Foreskin fibroblast (primary cell): ENCODE measurements at places on chromosomes 3 and 15.

- DNase-seq = peak; percentile 80
Measured at GRCh38 chr3:152121270-152121636, 147.5 kb upstream of the MBNL1 start.

- DNase-seq = no peak
Measured at GRCh38 chr15:72796210-72796514, 12.6 kb upstream of the ADPGK start.

DNA sequence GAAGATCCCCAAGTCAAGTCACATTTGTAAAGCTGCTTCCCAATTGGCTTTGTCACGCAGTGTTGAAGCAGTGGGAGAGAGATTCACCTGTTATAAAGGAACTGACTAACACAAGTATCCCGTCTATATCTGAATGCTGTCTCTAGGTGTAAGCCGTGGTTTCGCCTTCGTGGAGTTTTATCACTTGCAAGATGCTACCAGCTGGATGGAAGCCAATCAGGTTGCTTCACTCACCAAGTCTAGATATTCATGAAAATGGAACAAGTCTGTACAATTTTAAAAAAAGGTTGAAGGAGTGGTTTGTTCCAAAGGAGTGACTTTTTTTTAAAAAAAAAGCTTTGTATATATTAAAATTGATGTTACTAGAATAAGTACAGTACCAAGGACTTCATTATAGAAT is 11.7 kb downstream of the RBM5 start:
- no peak for DNase-seq

DNA sequence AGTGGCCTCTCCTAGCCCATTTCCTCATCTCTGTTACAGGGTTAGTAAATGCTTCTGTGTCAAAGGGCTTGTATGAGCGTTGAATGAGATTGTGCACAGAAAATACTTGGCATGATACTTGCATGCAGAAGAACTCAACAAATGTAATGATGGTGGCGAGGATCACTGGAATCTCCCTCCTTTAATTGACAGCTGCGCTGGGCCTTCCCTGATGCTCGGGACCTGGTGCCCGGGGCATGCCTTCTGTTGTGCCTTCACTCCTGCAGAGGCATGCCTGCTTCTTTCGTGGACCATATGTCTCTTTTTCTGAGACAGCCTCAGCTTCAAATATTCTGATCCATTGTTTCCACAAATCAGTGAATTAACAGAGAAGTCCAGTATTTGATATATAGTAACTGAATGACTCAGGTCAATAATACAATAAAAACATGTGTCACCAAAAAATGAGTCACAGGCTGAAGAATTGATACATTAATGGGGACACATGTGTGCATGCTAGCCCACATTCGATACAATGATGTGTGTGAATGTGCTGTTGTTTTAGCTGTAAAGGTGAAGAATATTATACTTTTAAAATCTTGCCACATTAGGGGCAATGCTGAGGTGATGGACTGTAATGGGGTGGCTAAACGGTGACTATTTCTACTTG is 243.3 kb upstream of the TBL1XR1 start:
- no peak for DNase-seq

DNA sequence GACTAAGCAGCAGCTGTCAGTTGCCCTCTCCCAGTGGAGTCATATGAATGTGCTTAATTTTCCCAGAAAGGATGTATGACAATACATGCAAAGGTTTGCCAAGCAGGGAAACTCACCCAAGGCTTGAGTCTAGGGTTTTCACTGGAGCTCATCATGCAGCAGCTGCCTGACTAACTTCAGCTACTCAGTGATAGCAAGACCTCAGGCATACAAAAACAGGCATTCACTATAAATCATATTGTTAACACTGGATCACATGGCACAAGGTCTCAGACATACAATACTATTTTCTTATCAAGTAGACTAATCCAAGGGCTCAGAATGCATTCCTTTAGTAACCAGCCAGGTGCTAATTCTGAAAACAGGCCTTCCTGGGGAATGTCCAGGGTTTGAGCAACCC is 85.0 kb upstream of the STAC start:
- DNase-seq = no peak

GRCh38 chr3:72421126-72421525 is 427.1 kb downstream of the SHQ1 start:
- DNase-seq = no peak

GRCh38 chr15:72358650-72359171 is 17.1 kb downstream of the HEXA start:
- peak; percentile 94 for DNase-seq

DNA sequence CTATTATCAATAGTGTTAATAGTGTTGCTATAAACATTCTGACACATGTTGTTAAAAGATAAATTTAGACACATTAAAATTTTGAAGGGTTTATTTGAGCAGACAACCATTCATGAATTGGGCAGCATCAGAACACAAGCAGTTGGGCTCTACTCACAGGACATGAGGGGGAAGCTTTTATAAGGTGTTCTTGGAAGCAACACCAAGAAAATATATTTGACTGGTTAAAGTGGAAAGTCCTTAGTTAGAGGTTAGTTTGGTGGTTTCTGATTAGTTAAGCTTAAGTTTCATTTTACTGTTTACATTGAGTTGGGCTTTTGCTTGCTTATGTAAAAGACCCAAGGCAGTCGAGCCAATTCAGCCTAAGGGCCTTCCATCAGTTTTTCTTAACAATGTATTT is 220.7 kb downstream of the CD47 start:
- no peak for DNase-seq

GRCh38 chr15:57320631-57321220 is 55.6 kb upstream of the CGNL1 start:
- DNase-seq = peak; percentile 45

GRCh38 chr3:124887177-124887931 is at the start of gene ITGB5:
Gene ITGB5 (minus strand): TSS chr3:124887365. CDS start chr3:124887000, 365 bp downstream.
- DNase-seq = peak; percentile 92

- DNase-seq = no peak
Measured at GRCh38 chr3:157145606-157146322, 14.2 kb downstream of the CCNL1 start.

GRCh38 chr15:56812961-56813360 is 79.7 kb upstream of the ZNF280D start:
- DNase-seq = no peak

GRCh38 chr3:133895208-133896001 is at the start of gene RAB6B:
Gene RAB6B (minus strand): TSS chr3:133895882. CDS start chr3:133895466, 416 bp downstream.
- DNase-seq = peak; percentile 30

GRCh38 chr3:4771243-4771642 is 208.0 kb upstream of the BHLHE40 start:
- DNase-seq = no peak

DNA sequence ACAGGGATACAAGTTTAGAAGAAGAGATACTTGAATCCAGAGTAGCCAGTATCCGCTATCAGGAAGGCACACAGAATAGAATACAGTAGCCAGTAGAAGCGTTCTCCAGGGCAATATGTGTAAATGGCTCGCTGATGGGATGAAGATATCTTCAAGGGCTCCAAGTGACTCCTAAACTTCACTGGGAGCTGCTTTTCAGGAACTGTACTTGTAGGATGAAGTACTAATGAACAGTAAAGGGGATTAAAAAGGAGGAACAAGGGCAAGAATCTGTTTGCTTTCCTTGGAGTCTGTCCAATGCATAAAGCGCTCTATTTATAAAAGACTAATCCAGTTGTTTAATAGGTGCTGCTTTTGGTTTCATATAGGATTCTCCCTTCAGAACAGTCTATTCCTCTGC is 78.4 kb downstream of the THRB start:
- peak; percentile 10 for DNase-seq

GRCh38 chr15:70587896-70588567 is 175.3 kb downstream of the UACA start:
- DNase-seq = no peak

- DNase-seq = peak; percentile 4
Measured at GRCh38 chr3:59609657-59610348, 560.0 kb upstream of the CFAP20DC start.

DNA sequence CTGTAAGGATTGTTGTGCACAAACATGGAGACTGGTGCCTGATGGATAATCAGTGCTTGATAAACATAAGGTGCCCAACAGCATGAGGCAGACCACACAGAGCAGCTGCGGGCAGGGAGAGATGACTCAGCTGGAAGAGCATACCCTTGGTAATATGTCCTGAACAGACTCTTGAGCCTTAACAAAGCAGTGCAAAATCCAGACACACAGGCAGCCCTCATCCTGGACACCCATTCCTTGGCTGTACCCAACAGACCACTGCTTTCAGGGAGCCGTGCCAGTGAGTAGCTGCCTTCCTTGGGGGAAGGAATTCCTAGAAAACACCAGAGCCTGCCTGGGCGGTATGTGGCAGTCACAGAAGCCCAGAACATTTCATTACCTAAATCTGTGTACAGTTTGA is 156.2 kb downstream of the CLSTN2 start:
- DNase-seq = no peak

DNA sequence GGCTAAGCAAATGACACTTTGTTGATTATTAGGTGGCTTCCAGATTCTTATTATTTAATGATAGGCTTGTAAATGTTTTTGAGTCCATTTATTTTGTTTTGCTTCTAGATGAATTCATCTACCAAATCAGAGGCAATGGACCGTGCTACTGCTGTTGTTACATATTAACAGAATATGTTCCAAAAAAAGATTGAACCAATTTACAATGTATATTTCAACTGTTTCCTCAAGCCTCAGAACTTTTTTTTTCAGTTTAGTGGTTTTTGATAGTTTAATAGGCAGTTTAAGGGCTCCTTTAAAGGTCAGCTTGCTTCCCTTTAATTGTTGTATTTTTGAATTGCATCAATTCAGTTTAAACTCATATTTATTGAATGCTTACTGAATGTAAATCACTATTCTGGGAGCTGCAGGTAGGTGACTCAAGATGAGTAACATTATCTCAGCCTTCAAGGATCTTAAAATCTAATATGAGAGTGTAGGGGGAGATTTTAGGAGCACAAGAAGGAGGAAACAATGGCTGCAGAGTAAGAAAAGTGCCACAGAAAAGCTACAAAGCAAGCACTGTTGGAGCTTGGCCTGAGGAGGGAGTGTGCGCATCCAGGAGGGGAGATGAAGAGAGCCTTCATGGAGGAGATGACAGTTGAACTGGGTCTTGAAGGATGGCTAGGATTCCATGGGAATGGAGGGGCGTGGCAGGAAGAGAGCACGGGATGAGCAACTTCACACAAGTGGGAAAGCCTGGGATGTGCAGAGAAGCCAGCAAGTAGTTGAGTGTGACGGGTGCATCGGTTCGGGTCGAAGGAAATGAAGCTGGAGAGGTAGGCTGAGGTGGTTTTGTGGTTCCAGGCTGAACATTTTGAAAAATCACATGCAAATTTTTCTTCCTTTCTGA is 14.7 kb downstream of the MAP2K1 start:
- DNase-seq = no peak

DNA sequence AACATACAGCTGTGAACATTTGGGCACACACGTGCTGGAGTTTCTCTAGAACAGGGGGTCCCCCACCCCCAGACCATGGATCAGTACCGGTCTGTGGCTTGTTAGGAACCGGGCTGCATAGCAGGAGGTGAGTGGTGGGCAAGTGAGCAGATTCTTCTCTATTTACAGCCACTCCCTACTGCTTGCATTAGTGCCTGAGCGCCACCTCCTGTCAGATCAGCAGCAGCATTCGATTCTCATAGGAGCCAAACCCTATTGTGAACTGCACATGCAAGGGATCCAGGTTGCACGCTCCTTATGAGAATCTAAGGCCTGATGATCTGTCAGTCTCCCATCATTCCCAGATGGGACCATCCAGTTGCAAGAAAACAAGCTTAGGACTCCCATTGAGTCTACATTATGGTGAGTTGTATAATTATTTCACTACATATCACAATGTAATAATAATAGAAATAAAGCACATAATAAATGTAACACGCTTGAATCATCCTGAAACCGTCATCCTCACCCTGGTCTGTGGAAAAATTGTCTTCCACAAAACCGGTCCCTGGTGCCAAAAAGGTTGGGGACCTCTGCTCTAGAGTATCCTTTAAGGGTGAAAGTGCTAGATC is 25.8 kb downstream of the CHRM5 start:
- peak; percentile 49 for DNase-seq

- DNase-seq = no peak
Measured at GRCh38 chr3:61889259-61889658, 327.9 kb downstream of the PTPRG start.
